Nucleus accumbens (tissue), 56 donors: ENCODE measurements at places on chromosomes 2 and 18.

DNA sequence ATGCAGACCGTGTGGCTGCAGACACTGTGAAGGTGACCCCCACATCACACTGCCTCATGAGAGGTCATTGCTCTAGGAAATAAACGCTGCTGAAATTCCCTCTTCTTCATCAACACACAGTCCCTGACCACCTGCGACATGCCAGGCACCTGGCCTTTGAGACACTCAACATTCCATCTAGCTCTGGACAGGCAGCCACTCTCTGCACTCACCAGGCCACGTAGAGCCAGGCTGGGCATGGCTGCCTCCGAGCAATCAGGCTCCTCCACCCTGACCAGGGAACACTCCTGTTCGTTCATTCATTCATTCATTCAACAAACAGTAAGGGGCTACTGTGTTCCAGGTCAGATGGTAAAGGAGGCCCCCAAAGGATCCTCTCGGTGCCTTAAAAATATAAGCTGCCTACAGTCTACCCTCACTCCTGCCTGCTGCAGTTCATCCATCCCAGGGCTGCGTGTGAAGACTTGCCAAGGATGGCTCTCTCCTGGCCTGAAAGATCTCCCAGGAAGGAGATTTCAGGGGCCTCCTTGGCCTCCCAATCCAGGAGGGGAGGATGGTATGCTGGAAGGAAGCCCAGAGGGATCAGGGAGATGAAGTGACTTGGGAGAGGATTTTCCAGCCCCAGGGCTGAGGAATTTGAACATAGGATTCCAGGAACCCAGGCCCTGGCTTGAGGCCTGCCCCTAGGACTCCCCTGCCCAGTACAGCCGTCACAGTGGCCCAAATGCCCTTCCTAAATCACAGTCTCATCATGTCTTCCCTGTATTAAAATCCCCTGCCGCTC is 66.7 kb downstream of the TNS1 start:
- no peak for DNase-seq

DNA sequence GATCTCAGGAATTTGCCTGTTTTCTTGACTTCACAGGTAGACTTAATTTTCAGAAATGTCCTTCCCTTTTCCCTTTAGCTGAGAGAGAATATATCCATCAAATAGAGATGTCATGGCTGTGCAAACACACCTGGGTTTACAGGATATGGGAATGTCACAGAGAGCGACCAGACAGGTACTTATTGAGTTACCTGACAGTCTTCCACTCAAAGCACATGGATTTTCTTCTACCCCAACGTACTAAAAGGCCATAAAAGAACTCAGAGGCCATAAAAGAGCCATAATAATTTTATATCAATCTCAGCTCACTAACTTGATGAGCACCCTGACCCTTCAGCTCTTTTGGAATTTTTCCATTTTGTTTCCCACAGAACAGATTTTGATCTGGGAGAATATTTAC is 5.3 kb upstream of the DTNA start:
- DNase-seq = no peak

- DNase-seq = no peak
Observed at GRCh38 chr18:3520230-3521085, 70.5 kb downstream of the TGIF1 start.

DNA sequence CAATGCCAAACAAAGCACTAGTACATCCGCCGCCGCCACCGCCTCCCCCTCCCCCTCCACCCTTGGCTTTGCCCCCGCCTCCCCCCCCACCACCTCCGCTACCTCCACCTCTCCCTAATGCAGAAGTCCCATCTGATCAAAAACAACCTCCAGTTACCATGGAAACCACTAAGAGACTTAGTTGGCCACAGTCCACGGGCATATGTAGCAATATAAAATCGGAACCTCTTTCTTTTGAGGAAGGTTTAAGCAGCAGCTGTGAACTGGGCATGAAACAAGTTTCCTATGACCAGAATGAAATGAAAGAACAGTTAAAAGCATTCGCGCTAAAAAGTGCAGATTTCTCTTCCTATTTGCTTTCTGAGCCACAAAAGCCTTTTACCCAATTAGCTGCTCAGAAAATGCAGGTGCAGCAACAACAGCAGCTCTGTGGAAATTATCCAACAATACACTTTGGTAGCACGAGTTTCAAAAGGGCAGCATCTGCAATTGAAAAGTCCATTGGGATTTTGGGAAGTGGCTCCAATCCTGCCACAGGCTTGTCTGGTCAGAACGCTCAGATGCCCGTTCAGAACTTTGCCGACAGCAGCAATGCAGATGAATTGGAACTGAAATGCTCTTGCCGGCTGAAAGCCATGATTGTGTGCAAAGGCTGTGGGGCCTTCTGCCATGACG is 168.0 kb downstream of the ASXL3 start:
- no peak for DNase-seq

DNA sequence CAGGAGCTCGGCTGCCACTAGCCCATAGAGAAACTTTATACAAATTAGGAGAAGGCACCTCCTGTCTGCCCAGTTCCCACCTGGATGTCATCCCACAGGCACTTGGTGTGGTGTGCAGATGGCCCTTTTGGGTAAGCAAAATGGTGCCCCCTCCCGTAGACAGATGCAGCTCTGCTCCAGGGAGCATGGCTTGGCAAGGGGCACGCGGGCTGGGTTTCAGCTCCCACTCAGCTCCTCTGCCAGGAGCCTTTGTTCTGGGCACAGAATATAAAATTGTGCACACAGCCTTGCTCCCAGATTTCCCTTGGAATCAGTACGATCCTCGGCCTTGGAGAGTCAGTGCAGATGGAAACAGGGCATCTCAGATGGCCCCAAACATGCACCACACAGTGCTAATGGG is 20.3 kb upstream of the KCNF1 start:
- DNase-seq = no peak

GRCh38 chr2:105417857-105418436 is 19.1 kb upstream of the FHL2 start:
- DNase-seq = no peak

DNA sequence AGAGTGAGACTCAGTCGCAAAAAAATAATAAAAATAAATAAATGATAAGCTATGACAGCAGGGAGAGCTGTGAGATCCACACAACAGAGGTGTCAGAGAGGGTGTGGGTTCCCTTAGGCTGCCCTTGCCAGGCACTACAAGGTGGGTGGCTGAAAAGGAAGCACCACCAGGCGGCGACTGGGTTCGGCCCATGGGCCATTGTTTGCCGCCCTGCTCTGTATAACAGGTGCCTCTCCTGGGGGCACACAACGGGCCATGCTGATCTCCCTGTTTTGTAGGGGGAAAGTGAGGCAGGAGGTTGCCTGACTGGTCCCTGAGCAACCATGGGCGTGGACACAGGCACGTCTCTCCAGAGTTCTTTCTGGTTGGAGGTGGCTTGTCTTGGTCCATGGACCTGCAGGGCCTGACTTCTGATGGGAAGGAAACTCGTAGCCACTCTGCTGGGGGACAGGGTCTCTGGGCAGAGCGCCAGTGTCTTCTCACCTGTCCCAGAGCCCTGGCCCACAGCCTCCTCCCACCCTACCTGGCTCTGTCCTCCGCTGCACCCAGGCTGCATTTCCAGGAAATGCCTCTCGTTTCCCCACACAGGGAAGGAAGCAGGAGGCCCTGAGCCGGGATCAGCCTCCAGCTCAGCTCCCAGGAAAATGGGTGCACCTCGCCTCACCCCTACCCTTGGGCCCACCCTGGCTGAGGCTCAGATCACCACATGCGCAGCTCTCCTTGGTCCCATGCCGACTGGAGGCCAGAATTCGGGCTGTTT is 109.6 kb upstream of the ODC1 start:
- DNase-seq = no peak

DNA sequence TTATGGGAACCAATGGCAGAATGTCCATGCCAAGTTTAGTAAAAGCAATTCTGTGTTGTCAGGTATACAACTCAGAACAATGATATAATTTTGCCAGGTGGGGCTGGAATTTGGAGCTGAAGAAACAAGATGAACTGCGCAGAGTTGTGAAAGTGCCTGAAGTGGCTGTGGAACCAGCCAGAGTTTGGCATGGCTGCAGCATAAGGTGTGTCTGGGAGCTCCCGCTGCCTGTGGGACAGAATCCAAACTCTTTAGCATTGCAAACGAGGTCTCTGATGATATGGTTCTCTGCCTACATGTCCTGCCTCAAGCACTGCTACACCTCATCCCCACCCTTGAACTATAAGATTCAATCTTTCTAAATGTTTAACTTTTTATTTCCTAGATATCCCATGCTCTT is 909.7 kb downstream of the EPHA4 start:
- no peak for DNase-seq

- no peak for DNase-seq
Observed at GRCh38 chr2:98027538-98027937, 31.8 kb upstream of the TMEM131 start.

DNA sequence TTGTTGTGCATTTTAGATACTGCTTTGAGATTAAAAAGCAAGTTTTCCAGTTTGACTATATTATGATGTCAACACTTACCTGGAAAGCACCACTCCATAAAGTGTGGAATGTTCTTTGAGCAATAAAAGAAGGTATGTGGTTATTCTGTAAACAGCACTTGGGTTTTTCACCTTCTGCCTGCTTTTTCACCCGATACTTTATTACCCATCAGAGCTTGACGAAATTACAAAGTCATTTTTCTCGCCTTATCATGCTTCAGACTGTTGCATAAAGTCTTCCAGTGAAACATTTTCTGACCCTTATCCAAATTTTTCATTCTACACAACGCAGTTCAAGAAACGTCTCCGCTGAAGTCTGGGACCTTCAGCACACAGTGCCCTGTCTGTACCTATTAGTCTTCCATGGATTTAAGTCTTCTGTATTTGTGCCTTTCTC is 25.2 kb downstream of the CAB39 start:
- DNase-seq = no peak

DNA sequence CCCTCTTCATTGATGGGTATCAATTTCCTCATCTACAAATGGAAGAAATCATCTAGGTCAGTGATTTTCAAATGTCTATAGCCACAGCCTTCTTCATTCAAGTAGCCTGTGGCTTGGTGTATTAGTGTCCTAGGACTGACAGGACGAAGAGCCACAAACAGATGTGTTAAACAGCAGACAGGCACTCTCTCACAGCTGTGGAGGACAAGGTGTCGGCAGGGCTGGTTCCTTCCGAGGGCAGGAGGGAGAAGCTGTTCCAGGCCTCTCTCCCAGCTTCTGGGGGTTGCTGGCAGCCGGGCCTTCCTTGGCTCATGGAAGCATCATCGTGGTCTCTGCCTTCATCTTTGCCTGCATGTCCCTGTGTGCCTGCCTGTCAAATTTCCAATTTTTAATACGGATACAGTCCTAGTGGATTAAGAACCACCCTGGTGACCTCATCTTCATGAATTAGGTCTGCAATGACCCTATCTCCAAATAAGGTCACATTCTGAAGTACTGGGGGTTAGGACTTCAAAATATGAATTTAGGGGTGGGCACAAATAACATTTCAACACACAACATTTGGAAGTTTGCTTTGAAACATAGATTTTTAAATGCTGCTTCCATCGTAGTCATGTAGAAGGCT is 86.5 kb downstream of the PTGR3 start:
- DNase-seq = no peak

- DNase-seq = no peak
Observed at GRCh38 chr2:128982001-128982400, 663.3 kb upstream of the HS6ST1 start.

GRCh38 chr2:158825021-158825420 is 29.9 kb downstream of the DAPL1 start:
- no peak for DNase-seq

- DNase-seq = no peak
Observed at GRCh38 chr18:65568866-65569265, 181.9 kb upstream of the CDH7 start.

GRCh38 chr18:58490238-58490637 is 138.7 kb downstream of the ALPK2 start:
- no peak for DNase-seq

DNA sequence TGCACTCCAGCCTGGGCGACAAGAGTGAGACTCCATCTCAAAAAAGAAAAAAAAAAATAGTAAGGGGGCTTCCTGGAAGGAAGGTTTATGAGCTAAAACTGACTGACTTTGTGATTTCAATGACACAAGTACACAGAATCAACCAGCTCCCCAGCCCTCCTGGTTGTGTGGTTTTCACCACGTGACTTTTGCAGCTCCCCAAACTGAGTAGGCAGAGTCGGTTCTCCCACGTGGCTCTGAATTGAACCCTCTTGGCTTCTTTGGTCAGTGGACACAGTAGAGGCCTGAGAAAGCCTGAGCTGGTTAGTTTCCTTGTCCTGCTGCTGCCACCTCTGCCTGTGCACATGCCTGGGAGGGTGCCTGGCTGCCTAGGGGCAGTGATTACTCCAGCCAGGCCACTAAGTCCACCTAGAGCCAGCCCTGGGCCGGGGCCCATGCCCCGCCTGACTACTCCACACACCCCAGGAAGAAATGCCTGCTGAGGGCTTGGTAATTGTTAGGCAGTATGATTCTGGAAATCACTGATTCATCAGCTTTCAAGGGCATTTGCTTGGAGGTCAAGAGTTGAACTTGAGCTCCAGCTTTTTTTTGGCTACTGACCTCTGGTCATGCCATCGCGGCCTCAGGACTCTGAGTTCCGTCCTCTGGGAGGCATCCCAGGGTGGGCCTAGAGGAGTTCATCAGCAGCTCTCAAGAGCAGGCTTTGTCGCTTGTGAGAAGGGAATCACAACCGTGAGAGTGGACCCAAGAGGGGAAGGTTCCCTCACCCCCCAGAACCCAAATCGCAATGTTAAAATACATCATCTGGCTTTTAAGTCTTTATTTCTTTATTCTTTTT is 431.9 kb upstream of the HS6ST1 start:
- DNase-seq = no peak

- no peak for DNase-seq
Observed at GRCh38 chr2:120661551-120661950, 74.1 kb upstream of the GLI2 start.

GRCh38 chr18:22650247-22650646 is 232.5 kb upstream of the CTAGE1 start:
- DNase-seq = no peak

DNA sequence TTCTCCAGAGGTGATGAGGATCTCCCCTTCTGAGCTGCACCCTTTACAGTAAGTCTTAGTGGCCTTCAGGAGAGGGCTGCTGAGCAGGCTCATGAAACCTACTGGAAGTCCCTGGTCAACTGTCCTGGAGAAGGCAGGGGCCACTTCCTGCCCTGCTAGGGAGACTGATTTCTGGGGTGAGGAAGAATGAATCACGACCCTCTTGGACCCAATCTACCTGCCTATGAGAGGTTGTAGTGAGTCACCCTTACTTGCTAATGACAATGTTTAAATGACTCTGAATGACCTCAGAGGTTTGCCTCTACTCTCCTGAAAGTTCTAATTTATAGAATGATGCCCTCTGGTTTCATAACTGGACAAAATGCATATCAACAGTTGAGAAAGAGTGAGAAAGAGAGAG is 79.4 kb upstream of the FAM136A start:
- DNase-seq = no peak

DNA sequence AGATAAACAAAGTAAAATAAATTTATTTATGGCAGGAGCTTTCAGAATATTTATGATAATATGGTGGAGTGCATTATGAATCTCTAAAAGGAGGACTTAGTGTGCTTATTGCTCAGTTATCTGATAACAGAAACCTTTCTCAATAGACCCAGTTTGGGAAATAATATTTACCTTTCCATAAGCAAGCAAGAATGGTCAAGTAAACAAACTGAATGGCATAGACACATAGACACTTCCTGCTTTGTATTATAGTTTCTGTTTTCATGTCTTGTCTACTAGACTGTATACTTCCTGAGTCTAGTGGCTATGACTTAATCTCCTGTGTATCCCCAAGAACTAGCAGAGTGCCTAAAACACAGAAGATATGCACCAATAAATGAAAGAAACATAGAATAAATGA is 87.8 kb downstream of the UPP2 start:
- DNase-seq = no peak

GRCh38 chr18:3225588-3225987 is 5.8 kb upstream of the MYOM1 start:
- no peak for DNase-seq
